ENCODE measurements at places on chromosomes 7 and 10.

DNA sequence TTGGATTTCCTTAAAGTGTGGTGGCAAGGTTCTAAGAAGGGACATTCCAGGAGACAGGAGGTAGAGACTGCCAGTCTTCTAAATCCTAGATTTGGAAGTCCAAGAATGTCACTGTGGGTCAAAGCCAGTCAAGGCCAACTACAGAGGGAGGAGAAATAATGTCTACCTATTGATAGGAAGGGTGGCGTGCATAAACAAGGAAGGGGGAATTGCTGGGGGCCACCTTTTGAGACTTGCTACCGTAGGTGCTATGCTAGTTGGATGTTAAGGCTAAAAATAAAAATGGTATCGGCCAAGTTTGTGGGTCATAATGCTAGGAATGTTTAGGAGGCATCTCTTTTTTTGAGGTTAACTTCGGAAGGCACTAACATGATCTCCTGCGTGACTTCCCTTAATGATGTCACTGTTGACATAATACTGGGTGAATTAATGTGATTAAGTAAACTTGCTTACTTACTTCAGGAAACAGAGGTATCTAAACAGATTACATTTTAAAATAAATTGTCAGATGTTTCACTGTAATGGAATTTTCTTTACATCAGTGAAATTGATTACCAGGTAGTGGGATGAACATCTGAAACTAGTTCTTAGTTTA is 4.8 kb downstream of the BTRC start:
- DNase-seq, result no peak

- DNase-seq, result no peak
These were observed 45.2 kb upstream of the MSMB start for GRCh38 chr10:46091080-46091827.

DNA sequence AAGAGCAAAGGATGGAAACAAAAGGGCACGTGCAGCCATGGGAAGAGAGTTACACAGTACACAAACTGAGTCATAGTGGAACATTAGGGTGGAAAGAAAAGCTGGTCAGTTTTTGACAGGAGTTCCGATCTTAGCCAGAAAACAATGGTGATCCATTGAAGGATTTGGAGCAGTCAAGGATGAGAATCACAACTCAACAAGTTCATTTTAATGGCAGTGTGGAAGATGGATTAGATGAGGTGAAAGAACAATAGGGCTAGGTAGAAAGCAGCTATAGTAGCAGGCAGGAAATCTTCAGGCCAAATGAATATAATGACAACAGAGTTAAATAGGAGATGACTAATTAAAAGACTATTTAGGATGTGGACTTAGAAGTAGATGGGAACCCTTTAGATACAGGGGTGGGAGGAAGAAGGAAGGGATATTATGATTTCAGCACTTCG is 136.3 kb downstream of the DOCK4 start:
- no peak for DNase-seq

GRCh38 chr10:92203919-92204623 is 86.8 kb downstream of the CPEB3 start:
- no peak for DNase-seq

DNA sequence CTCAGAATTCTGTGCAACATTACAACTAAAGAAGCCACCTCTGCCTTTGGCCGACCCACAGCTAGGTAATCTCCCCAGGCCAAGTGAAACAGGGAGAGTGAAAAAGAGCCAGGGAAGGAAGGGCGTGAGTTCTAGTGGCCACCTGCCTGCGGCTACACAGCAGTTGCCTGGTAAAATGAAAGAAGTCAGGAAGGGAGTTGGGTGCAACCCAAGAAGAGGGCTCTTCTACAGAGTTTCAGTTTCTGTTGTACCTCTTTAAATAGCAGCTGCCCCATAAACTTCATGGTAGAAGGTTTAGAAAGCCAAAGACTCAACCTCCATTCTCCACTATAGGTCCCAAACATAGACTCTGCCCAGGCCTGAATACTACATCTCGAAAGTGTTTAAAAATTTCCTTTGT is 76.2 kb upstream of the TMEM168 start:
- no peak for DNase-seq

- DNase-seq, result no peak
These were observed 660 bp downstream of the GALNT17 start for GRCh38 chr7:71132377-71133231.

- DNase-seq, result peak; percentile 21
These were observed 39.9 kb downstream of the RBM17 start for GRCh38 chr10:6128591-6129251.

GRCh38 chr10:101000915-101001658 is 1.5 kb downstream of the LZTS2 start:
- DNase-seq, result peak; percentile 70

- no peak for DNase-seq
These were observed 4.1 kb downstream of the CYP2W1 start for GRCh38 chr7:986766-987751.

GRCh38 chr10:96548589-96548988 is 34.9 kb upstream of the TLL2 start:
- no peak for DNase-seq

GRCh38 chr7:134922720-134923704 is 63.3 kb upstream of the AGBL3 start:
- DNase-seq, result no peak

DNA sequence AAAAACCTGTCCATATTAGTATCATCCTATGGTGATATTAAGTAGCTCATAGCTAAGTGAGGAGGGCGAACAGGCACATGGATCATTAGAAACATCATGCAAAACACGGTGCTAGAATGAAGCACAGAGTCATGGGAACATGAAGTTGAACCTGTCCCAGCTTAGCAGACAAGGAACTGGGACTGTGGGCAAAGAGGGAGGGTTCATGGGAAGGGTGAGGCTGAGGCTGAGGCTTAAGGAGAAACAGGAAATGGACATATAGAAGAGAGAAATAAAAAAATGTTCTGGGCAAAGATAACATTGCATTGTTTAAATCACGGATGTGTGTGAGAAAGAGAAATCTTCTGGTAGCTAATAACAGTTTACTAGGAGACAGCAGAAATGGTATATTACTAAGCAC is 708.1 kb downstream of the GRID1 start:
- no peak for DNase-seq

- DNase-seq, result no peak
These were observed 94.4 kb downstream of the WDFY4 start for GRCh38 chr10:48779077-48779476.

DNA sequence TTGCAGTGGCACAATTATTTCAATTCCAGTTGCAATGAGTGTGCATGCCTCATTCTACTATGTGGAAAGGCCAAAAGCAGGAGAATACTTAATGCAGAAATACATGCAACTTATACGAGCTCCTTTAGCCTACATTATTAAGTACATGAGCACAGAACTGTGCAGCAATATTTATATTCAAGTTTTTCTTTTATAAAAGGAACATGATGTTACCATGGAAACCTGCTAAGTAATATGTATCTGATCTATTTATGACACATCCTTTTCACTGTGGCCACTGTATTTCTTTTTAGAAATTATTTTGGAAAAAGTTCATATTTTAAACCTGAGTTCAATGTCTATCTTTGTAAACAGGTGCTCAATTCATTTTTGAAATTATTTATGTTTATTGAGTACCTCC is 88.9 kb downstream of the ELAPOR2 start:
- no peak for DNase-seq

All from WERI-Rb-1 (cell line).